ENCODE measurements at places on chromosomes 16 and 17.

GRCh38 chr16:23976524-23976923, 140.7 kb downstream of the PRKCB start:
- no peak for DNase-seq

GRCh38 chr16:58098207-58099096, 30.7 kb downstream of the CFAP20 start:
- DNase-seq = no peak

DNA sequence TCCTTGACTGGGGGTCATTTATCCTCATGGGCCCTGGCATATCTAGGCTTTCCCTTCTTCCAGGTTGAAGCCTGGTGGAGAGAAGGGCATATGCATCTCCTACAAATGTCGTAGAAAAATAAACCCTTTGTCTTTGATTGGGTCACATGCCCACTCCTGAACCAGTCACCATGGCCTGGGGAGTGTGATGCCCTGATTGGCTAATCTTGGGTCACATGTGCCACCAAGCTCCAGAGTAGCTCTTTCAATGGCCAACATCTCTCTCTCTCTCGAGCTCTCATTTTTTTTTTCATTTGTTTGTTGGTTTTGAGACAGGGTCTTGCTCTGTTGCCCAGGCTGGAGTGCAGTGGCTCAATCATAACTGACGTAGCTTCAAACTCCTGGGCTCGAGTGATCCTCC, 5.6 kb upstream of the XPO6 start:
- DNase-seq = no peak

DNA sequence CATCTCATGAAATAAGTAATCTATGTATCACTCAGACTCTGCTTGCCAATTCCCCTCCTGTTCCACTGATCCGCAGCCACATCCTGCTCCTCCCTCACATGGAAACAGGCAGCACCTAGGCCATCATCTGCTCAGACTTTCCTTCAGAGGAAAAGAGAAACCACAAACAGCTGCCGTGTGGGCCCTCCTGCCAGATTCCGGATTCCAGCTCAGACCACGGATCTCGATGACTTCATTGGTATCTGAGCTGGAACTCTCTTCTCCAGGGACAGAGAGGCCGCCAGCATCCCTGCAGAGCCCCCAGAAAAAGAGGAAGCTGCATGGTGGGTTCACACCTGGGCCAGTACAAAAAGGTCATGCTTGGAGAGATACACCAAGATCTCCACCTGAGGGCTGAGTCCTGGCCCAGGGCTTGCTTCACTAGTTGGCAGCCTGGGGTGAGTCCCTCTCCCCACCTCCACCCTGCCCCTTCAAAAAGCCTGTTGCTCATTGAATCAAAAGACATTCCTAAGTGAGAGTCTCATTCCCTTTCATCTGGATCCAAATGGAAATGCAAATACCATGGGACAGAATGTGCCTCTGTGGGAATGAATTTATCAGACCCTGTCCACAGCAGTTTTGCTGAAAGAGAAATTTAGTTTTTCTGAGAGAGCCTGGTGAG, 47.2 kb downstream of the HOXB1 start:
- DNase-seq = no peak

- no peak for DNase-seq
Observed at GRCh38 chr16:87327798-87328495, 10.8 kb upstream of the C16orf95 start.

DNA sequence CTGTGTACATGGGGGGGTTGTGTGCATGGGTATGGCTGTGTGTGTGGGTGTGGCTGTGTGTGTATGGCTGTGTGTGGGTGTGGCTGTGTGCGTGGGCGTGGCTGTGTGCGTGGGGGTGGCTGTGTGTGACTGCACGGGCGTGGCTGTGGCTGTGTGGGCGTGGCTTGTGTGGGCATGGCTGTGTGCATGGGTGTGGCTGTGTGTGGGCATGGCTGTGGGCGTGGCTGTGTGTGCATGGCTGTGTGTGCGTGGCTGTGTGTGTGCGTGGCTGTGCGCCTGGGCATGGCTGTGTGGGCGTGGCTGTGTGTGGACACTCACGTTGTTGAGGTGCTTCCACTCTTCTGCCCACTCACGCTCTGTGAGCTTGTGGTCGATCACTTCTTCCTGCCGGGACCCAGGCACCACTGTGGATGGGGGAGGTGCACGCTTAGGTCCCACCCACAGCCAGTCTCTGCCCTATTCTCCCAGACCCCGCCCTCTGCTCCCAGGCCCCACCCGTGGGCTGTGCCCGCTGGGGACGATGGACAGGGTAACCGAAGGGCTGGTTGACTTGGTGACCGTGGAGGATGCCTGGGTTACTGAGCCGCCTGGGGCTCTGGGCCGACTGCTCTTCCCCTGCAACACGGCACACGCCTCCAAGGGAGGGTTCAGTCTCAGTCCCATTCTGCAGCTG, 16.0 kb upstream of the PABPN1L start:
- no peak for DNase-seq

DNA sequence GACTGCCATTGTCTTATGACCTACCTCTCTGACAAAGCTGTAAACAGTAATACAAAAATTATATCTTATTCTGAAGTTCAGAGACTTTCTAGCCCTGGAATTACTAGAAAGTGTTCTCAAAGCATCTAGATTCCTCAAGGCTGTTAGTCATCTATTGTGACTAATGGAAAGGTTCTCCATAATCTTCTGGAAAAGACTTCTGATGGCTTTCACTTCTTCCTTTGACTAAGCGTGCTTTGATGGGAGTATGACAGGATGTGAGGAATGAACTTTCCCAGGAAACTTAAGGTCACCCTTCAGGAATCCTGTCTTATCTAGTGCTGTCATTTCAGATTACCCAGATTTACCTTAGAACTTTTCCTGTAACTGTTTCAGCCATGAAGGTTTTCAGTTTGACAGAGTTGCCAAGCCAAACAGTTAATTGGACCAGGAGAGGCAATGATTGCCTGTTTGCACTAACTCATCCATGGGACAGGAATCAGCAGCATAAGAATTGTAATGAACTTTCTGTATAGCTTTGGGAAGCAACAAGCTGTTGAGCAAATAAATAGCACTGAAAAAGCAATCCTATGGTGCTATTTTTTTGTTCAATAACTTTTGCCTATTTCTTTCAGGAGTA, 43.5 kb downstream of the AP2B1 start:
- DNase-seq = no peak

DNA sequence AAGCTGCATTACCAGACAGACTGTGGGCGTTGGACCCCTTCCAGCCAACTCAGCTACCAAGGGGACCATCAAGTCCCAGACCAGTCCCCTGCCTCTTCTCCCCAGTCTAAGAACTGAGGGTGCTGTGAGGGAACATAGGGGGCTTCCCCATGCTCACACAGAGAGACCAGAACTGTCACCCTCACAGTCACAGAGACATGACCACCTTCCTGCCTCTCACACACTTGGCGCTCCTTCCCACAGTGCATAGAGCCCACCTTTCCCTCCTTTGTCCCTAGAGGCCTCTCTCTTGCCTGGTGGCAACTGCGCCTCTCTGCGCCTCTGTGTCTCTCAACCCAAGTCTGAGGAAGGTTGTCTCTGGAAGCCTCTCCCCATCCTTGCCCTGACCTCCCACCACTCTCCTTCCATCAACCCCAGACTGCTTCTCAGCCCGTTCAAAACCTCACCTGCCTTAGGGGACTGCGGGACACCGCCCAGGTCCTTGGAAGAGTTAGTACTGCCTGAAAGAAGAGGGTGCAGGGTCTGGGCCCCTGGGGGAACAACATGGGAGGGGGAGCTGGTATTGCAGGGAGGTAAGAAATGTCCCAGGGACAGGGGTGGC, 6.1 kb upstream of the LHX1 start:
- no peak for DNase-seq

GRCh38 chr17:38893113-38893512, 23.3 kb downstream of the LASP1 start:
- DNase-seq = no peak

DNA sequence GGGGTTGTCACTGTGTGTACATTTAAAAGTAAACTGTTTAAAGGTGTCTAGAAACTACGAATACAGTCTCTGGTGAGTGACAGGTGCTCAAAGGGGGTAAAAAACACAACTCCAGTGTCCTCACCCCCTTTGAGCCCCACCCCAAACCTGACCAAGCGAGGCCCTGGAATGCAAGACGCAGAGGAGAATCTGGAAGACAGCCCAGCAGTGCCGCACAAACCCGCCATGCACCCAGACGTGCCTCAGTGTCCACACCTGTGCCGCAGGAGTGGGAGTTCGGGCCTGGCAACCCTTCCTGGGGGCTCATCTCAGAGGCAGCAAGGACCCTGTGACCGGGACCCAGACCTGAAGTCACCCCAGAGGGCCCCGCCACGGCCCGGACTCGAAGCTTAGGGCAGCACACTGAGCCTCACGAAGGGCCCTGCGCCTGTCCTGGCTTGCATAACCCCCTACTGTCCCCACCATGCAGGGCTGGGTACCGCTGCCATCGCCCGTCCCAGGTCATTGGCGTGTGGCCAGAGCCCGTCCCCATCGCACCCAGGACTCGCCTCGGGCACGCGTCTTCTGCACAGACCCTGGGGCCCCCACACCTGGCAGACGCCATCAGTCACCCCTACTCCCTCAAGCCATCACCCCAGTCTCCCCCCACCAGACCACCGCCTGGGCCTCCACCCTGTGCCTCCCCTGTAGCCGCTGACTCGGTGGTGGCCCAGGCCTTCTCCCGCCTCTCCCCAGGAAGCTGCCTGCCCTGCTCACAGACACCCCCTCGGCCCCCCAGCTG, 33.0 kb upstream of the ZC3H18 start:
- DNase-seq = no peak

GRCh38 chr16:58661199-58661830, 23.3 kb downstream of the SLC38A7 start:
- peak; percentile 29 for DNase-seq

DNA sequence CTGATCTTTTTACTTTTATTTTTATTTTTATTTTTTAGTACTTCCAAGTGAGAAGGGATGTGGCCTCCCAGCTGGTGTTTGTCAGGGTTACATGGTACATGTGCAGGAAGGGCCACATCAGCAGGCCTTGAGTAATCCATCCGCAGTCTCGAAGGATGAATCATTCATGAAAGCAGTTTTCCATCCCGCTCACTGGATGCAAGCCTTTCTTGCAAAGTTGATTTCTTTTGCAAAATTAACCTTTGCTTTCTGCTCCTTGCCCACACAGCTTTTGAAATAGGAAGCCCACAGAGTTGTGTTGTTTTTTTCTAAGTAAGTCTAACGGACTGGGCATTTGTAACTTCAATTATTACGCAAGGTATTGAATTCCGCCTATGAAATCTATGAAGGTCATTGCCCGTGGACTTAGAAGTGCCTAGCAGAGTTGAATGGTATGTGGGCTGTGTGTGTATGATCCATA, 157.4 kb downstream of the PRKCA start:
- no peak for DNase-seq

DNA sequence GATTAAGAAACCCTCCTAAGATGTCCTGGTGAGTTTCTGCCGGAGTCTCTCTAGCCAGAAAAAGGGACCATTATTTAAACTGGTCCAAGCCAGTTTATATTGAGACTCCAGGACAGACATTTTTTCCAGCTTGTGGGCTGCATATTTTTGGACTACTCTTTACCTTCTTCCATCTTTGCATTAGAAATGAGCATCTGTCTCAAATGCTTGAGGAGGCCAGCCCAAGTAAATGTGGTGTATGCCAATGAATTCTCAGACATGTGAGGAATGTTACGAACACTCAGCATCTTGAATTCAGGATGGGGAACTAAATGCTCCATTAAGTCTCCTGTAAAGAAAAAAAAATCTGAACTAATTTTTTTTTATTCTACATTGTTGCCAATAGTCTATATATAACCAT, 18.4 kb downstream of the TUBD1 start:
- no peak for DNase-seq

DNA sequence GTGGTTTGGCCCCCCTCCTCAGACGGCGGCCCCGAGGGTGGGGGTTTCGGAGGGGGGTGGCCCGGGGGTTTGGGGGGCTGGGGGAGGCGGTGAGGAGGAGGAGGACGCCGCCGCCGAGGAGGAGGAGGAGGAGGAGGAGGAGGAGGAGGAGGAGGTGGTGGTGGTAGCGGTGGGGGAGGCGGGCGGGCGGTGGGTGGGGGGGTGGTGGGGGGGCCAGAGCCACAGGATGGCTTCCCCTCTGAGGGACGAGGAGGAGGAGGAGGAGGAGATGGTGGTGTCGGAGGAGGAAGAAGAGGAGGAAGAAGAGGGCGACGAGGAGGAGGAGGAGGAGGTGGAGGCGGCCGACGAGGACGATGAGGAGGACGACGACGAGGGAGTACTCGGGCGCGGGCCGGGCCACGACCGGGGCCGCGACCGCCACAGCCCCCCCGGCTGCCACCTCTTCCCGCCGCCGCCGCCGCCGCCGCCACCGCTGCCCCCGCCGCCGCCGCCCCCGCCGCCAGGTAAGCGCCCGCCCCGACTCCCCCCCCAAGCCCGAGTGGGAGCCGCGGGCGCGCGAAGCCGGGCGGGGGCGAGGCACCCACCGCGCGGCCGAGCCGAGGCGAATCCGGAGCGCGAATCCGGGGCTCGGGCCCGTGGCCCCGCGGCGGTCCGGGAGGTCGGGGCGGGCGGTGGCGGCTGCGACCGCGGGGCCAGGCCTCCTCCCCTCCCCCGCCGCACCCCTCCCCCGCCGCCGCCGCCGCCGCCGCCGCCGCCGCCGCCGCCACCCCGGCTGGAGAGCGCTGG, 3.8 kb upstream of the CHD3 start:
- DNase-seq = peak; percentile 44

DNA sequence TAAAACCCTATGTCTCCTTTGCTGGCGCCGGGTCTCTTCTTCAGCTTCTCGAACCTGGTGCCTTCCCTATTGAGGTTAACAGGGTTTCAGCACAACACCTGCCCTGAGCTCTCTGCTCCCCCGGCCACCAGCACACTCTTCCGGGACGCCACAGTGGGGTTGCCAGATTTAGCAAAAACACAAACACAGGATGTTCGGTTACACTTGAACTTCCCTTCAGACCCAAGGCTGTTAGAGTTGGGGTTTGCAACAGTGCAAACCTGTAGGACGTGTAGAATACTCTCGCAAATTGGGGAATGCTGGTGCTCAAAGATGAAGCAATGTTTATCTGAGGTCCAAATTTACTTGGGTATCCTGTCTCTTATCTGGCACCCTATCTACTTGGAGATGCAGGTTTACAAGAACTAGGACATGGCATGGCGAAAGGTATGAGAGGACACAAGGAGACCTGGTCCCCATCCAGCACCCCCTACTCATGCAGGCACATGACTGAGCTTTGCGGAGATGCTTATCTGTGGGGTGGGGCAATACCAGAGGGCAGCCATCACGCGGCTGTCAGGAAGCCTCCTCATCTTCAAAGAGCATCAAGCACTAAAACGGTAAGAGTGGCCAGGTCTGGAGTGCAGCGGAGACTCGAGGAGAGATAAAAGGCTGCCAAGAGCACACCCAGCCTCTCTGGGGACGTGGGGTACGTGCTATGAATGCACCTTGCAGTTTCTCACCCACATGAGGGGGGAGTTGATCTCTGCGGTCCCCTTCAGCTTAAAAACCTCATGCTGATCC, 52.8 kb downstream of the SDK2 start:
- no peak for DNase-seq

DNA sequence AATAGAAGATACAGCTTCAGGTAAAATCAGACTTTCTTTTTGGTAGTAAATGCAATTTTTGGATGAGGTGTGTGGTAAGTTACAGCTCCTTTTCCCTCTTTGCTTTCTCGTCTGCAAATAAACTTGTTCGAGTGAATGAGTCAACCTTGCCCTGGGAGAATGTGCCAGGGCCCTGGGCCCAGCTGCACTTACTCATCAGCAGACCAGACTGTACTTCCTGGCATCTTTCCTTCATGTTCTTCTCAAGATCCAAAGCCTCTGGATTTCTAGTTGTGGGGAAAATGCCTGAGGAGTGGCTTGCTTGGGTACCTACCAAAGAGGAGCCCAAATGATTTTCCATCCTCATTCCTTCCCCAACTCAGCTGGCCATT, 5.4 kb upstream of the G6PC1 start:
- no peak for DNase-seq

- peak; percentile 24 for DNase-seq
Observed at GRCh38 chr16:4011225-4011939, 104.9 kb downstream of the ADCY9 start.

GRCh38 chr17:39547713-39548478, 59.8 kb downstream of the NEUROD2 start:
- DNase-seq = peak; percentile 86
